ENCODE measurements at places on chromosomes 1 and 21.

DNA sequence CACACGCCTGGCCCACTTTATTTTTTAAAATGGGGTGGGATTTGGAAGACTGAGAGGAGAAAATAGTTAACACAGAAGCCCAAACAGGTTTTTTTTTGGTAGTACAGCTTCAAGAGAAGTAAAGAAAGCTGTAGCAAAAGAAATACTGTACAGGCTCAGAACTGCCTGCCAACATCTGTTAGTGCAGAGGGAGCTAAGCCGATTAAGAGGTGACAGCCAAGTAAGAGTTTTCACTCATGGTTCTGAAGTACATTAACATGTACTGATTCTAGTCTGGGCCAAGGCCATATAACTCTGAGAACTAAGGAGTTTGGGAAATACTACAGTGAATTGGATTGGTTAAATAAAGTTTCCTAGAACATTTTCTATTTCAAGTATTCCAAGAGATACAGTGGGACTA is 51.6 kb downstream of the EIF2B3 start:
- DNase-seq = no peak

DNA sequence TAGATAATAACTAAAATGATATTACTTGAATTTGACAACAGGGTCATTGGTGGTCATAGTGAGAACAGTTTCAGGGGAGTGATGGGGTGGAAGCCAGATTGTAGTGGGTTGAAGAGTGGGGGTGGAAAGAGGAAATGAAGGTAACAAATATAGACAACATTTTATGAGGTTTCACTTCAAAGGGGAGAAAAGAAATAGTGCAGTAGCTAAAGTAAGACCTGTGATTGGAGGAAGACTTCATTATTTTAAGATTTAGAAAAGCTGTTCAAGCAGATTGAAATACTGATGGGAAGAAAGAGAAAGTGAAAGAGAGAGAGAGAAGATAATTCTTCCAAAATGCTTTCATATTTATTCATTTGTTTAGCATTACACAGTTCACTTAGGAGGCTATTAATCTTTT is 52.0 kb upstream of the KCNA3 start:
- DNase-seq = no peak

DNA sequence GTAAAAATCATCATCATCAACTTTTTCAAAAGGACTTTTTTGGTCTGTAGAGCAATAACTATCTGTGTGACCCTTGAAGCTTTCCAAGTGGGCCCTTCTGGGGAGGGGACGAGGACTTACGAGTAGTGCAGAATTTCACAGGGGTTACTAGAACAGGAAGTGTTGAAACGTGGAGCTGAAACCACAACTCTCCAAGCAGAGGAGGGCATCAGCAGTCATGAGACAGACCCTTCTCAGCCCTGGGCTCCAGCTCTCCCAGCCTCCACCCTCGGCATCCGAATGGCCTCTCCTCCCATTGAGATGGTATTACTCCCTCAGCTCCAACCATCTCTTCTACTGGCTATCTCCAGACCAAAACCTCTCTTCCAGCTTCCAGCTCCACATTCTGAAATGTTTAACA is 3.6 kb downstream of the FAM89A start:
- no peak for DNase-seq

- DNase-seq = no peak
Observed at GRCh38 chr21:46295177-46295770, 9.1 kb downstream of the YBEY start.

GRCh38 chr21:46666941-46667740 is 31.7 kb downstream of the PRMT2 start:
- no peak for DNase-seq

GRCh38 chr1:225996946-225997545 is 2.1 kb downstream of the SDE2 start:
- no peak for DNase-seq

- no peak for DNase-seq
Observed at GRCh38 chr1:1246577-1247340, at the start of gene C1QTNF12. Gene C1QTNF12 (minus strand): TSS chr1:1246722. CDS start chr1:1246690, 32 bp downstream.

- no peak for DNase-seq
Observed at GRCh38 chr1:53031732-53032131, 30.3 kb upstream of the PODN start.

GRCh38 chr1:7588457-7588827 is 182.7 kb upstream of the VAMP3 start:
- DNase-seq = no peak

DNA sequence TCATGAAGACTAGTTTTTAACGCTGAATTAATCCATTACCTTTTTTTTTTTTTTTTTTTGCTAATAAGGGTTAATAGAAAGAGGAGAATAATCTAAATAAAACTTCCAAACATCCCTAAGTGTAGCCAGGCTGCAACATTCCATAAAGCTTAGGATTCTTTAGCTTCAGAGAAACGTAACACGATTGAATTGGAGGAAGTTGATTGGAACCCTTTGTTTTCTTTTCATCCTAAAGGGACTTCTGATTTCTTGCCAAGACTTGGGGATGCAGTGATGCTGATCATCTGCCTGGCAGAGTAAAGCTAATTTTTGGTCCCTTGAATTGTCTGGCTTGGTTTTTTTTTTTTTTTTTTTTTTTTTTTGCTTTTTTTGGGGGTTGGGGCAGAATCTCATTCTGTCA is 142.9 kb downstream of the VPS13D start:
- DNase-seq = no peak

GRCh38 chr1:218983433-218983832 is 190.2 kb upstream of the LYPLAL1 start:
- no peak for DNase-seq

DNA sequence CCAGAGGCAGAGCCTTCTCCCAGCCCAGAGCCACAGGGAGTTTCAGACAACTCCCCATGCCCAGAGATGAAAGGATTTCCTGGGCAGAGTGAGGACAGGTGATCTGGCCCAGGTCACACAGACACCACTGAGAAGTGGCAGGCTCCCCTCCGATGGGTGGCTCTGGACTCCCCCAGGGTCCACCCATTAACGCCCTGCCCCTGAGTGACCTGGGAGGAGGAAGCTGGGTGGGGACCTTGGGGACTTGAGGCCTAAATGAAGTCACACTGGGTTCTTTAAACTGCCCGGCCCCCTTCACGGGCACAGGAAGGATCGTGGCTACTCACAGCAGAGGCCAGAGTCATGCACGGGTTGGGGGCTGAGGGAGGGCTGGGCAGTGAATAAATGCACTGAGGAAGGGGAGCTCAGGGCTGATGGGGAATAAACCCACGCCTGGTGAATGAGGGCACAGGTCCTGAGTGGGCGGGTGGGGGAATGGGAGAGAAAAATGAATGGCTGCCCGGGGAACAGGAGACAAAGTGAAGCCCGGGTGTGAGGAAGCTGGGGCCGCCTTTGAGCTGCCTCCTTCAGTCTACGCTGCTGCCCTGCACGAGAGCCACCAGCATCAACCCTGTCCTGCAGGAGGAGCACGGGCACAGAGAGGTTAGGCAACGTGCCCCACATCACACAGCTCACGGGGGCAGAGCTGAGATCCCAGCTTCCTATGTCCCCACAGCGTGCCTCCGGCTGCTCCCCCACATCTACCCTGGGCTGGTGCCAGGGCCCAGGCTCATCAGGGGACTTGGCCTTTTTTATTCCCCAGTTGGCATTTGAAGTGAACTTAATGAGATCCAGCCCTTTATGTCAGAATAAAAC is 404.3 kb downstream of the MATN1 start:
- no peak for DNase-seq

- DNase-seq = no peak
Observed at GRCh38 chr1:193807208-193807607, 620.8 kb upstream of the B3GALT2 start.

DNA sequence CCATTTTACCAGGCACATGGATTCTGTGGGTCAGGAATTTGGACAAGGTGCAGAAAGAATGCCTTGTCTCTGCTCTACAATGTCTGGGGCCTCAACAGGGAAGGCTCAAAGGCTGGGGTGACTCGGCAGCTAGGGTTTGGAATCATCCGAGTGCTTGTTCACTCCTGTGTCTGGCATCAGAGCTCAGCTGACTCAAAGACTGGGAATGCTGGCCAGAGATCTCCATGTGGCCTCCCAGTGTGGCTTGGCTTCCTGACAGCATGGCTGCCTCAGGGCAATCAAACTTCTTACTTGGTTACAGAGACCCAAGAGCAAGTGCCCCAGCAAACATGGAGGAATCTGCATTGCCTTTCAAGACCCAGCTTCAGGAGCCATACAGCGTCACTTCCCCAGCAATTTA is 110.5 kb downstream of the TOMM20 start:
- no peak for DNase-seq

GRCh38 chr1:183070234-183070922 is 47.2 kb downstream of the LAMC1 start:
- no peak for DNase-seq

DNA sequence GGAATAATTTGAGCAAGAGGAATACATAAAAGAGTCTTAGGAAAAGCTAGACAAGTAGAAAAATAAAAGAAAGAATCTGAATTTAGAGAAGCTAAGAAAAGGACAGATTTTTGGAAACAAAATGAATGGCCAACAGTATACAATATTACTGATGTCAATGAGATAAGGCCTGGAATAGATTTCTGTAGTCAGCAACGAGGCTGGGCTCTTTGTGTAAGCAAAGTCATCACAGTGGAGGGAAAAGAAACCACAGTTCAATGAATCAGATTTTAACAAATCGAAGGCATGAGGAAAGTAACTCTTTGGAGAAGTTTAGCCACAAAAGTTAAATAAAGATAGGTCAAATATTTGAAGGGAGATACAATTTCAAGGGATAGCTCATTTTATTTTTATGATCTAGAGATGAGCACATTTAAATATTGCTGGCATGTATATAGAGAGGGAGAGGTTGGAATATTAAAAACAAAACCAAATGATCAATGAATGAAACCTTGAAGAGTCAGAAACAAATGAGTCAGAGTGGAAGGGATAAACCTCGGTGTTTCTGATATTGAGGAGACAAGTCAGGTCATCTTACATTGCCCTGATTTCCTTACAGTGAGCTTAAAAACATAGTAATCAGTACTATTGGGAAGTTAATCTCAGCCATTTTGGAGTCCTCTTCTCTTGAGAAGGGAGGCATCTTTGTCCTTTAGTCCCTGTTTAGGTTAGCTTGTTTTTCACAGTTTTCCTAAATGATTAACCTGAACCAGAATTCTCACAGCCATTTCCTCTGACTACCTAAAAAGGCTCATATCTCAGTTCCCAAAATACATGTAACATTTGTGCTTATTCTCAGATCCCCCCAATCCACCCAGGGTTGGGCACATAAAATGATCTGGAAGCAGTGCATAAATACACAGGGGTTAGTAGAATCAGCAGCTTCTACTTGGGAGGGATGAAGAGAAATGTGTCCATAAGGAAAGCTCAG is 620.0 kb upstream of the B3GALT2 start:
- DNase-seq = no peak

- DNase-seq = no peak
Observed at GRCh38 chr1:54864460-54865208, 22.4 kb downstream of the DHCR24 start.

GRCh38 chr1:89721351-89721750 is 88.4 kb downstream of the LRRC8C start:
- no peak for DNase-seq

GRCh38 chr1:87149241-87150041 is 179.2 kb upstream of the LMO4 start:
- DNase-seq = no peak

DNA sequence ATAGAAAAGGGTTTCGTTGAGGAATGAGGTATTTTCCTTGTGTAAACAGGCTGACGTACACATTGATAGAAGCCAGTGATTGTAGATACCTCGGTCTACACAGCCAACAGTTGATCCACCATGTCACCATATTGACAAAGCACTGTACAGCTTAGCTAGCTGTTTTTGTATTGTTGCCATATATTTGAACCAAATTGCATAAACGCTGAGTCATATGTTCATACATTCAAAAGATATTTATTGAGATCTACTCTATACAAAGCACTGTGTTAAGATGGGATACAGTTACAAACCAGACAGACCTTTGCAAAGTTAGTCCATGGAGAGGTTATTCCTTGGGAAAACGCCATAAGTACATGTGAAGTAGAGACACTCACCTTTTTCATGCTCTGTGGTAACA is 132.4 kb upstream of the ATP1B1 start:
- DNase-seq = no peak

- DNase-seq = peak; percentile 16
Observed at GRCh38 chr21:42923553-42924432, 1.6 kb downstream of the ERVH48-1 start.

- DNase-seq = no peak
Observed at GRCh38 chr1:73910466-73910865, 287.5 kb downstream of the LRRIQ3 start.

- DNase-seq = no peak
Observed at GRCh38 chr1:92029241-92029922, 403 bp upstream of the EPHX4 start.

- DNase-seq = no peak
Observed at GRCh38 chr1:26780344-26780957, 7.3 kb upstream of the PIGV start.

DNA sequence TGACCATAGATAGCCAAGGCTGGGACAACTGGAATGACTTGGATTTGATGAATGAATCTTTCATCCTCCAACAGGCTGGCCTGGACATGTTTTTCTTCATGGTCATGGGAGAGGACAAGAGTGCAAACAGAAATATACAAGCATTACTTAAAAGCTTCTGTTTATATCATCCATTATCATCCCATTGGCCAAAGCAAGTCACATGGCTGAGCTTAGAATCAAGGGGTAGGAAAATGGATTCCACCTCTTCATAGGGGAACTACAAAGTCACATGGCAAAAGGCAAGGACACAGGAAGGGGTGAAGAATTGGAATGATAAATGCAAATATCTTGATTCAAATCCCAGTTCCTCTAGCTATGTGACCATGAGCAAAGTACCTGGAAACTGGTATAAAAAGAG is 90.2 kb upstream of the BARHL2 start:
- no peak for DNase-seq

DNA sequence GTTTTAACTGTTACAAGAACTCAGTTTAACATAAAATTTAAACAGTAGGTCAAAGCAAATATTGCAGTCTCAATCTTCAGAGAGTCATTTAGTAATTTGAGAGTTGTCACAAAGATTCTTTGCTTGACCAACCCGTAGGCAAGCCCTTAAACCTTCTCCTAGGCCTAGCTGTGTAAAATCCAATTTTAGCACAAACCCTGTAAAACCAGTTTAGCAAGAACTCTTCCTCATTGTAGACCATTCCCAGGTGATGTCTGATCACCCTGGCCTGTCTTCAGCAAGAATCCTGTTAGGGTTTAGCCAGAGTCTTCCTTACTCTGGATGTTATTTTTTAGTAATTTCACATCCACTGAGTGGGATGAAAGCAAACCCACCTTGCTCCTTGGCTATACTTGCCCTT is 30.1 kb downstream of the LRIG2 start:
- DNase-seq = no peak

DNA sequence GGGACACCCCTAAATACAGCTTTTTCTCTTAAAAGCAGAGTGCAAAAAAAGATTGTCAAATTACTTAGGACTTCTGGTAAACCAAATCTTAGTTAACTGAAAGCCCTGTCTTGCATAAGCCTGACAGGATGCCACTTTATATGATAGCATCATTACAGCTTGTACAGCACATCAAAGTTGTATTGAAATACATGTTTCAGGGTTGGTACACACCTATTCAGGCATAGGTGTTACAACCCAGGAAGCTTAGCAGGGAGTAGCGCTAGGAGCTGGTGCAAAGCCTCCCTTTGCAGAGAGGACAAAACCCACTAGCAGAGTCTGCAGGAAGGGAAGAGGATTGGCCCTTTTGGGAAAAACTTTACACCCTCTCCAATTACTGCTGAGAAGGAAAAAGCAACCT is 258.9 kb upstream of the SGIP1 start:
- DNase-seq = no peak

Data from T-helper 9 cell (primary cell).